ENCODE measurements at places on chromosomes 12 and 14. TPM values are rescaled to one million over a fixed set of nuclear protein-coding genes. Genes with fewer than 3 reads are reported as not detected.
A peak's percentile ranks its signal among the peaks of the same experiment; 100 is the strongest.

ACSS3 gene
- 86.3 TPM for total RNA-seq

- DNase-seq = no peak
Observed at GRCh38 chr12:131950182-131950913, 606 bp downstream of the EP400 start.

DNA sequence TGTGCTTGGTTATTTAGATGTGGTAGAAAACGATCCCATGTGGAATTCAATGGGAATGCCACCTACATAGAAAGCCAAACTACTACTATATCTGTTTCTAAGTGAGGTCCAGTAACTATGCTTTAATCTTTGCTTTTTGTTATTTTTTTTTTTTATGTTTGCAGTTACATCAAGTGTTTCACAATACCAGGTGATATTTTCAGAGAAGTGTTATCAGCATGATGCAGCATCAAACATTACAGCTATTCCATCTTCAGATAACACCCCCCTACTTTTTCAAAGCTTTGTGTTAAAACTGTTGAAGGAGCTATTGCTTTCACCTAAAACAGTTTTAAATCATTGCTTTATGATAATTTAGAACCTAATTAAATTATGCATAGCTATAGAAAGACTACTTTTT is 163.8 kb upstream of the SLC16A7 start:
- no peak for DNase-seq

GRCh38 chr12:121170611-121171260 is 38.1 kb downstream of the P2RX7 start:
- DNase-seq = no peak

GRCh38 chr12:47901063-47901717 is 3.6 kb downstream of the VDR start:
- DNase-seq = no peak

GRCh38 chr12:93572712-93573551 is 457 bp downstream of the SOCS2 start:
- DNase-seq = no peak

CCDC197 gene
- total RNA-seq = not detected

DNA sequence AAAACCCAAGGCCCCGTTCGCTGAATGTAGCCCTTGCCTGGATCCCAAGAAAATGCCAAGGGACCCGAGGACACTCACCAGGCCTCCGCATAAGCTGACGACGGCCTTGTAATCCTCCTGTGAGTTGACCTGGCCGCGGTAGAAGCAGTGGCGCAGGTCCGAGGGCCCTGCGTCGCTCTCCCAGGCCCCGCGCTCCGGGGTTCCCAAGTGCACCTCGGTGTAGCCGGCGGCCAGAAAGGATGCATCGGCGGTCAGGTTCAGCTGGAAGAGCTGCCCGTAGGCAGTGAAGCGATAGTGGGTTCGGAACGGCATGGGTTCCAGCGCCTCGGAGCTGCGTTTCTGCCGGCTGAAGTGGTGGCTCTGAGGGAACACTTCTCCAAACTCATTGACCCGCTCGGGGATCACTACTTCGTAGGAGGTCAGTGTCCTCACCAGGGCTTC is 1.2 kb downstream of the ADAMTS20 start:
- no peak for DNase-seq

GRCh38 chr12:100234166-100234565 is 32.7 kb downstream of the DEPDC4 start:
- DNase-seq = no peak

AQP6 gene
- total RNA-seq = 0.51 TPM

DNA sequence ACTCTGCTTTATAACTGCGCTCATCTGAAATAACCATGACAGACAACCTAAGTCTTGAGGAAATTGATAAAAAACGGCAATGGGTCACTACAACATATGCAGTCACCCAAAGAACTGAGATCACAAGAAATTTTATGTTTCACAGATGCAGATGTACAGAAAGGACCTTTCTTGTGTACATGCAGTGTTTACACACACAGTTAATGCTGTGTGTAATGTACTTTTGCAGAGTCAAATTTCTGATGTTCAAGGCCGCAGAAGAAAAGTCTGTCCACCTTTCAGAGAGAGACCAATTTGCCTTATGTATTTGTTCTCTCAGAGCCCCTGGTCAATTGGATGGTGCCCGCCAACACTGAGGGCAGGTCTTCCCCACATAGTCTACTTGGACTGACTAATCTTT is 23.0 kb upstream of the TBK1 start:
- DNase-seq = no peak

PHETA1 gene
- 12.7 TPM for total RNA-seq

CDK4 gene
- 255 TPM for total RNA-seq

HOTAIR gene
- not detected for total RNA-seq

- no peak for DNase-seq
Observed at GRCh38 chr12:66030217-66030781, 100.3 kb downstream of the LLPH start.

- peak; percentile 48 for DNase-seq
Observed at GRCh38 chr12:50132505-50133135, 20.6 kb downstream of the COX14 start.

DNA sequence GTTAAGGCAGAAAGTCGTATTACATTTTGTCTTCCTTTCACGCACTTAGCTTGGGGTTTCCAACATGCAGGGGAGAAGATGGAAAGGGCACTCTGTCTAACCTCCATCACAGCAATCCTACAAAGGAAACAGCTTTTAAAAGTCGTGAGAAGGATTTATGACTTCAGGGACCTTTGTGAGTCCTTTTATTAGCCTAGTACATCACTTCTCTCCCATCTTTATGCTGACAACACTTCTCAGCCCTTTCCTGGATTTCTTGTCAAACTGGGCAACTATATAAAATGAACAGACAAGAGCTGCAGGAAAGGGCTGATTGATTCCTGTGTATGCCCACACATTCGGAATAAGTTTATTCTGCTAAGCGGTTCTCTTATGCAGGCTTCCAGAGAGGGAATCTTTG is 159.0 kb downstream of the DERA start:
- DNase-seq = no peak

DLK1 gene
- 95.5 TPM for total RNA-seq

- DNase-seq = no peak
Observed at GRCh38 chr14:85087201-85087600, 442.7 kb upstream of the FLRT2 start.

RD3L gene
- not detected for total RNA-seq

DNA sequence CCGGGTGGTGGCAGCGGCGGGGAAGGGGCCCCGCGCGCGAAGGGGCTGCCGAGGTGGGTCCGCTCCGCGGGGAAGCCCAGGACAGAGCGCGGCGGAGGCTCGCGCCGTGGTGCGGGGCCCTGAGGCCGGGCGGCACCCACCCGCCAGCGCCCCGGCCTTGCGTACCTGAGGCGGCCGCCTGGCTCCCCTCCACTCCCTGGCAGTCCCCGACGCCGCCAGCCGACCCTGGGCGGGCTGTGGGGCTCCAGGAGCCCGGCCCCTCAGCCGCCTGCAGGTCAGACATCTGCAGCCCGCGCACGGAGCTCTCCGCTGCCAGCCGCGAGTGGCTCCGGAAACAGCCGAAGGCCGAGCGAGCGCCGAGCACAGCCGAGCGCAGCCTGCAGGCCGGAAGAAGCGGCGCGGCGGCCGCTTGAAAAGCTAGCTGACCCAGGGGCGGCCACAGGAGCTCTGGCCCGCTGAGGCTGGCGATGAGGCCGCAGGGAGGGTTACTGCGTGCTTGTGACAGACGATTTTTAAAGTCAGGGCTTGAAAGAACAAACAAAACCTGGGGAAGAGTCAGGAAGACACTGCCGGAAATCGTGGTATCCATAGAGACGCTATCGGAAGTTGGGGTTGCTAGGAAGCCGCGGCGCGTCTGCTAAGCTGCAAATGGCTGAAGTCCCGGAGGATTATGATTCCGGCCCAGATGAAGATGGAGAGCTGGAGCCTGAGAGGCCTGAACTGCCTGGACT is at the start of the genes SAMD15 and TMED8:
Gene SAMD15 (plus strand): TSS at position 609 of the 731 bp plus-strand sequence. CDS start 40 bp downstream, at position 649.
Gene TMED8 (minus strand): TSS at position 324 of the 731 bp plus-strand sequence. CDS start 41 bp downstream, at position 283.
- DNase-seq = peak; percentile 69

NOVA1 gene
- 0.13 TPM for total RNA-seq

DNA sequence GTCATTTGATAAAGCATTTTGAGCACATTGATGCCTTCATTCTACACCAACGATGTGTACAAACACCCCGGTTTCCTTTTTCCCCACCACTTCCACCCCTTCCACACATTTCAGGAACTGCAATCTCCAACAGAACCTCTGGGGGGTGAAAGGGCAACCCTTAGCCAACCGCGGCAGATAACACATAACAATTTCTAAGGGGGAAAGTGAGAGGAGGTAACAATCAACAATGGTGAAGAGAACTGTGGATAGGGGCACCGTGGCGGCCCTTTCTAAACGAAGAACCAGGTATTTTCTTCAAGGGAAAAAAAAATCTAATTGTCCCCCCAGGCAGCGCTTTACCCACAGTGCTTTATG is 1.1 kb downstream of the KITLG start:
- DNase-seq = peak; percentile 37

ALX1 gene
- not detected for total RNA-seq

SEL1L gene
- total RNA-seq = 61.0 TPM

DNA sequence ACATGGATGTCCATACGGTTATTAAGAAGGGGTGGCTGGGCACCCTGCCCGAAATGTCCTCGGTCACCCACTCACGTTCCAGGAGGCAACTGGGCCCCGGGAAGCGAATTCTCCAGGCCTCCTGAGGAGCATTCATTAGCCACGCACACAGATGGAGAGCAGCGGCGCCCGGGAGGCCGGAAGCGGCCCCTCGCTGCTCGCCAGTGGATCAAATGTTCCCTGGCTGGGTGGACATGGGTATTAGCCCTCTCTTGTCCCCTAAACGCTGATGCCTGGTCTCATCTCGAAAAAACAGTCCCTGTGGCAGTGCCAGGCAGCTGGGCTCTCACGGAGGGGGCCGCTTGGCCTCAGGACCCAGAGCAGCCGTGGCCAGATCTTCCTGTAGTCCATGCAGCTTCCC is 59.0 kb upstream of the DLK1 start:
- no peak for DNase-seq

GRCh38 chr14:56963381-56963780 is 153.1 kb upstream of the OTX2 start:
- no peak for DNase-seq

DNA sequence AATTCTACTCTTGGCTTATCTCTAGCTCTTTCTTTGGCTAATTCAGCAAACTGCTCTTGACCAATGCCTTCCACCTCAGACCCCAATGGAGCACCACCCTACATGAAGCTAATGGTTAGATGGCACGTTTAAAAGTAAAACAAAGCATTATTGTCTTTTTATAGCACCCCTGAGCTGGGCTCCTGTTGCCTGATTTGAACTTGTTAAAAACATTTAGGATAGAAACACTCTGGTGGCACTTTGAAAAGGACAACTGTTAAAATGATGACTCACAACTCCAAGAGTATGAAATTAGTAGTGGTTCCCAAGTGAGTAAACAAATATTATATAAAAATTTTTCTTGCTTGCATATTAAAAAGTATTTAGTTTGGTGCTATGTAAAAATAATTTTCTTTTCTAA is 299.6 kb upstream of the DCN start:
- DNase-seq = no peak
